ENCODE measurements at places on chromosomes 1 and 21.

GRCh38 chr1:233520261-233521191 lies 93.4 kb upstream of the KCNK1 start:
- DNase-seq = no peak

- no peak for DNase-seq
Observed at GRCh38 chr1:115013792-115014191, 15.8 kb upstream of the TSHB start.

- peak; percentile 26 for DNase-seq
Observed at GRCh38 chr1:248872752-248873408, 14.0 kb upstream of the ZNF692 start.

- DNase-seq = no peak
Observed at GRCh38 chr1:174131032-174131638, 28.2 kb upstream of the RABGAP1L start.

GRCh38 chr1:178966312-178966711 lies 59.4 kb upstream of the FAM20B start:
- no peak for DNase-seq

DNA sequence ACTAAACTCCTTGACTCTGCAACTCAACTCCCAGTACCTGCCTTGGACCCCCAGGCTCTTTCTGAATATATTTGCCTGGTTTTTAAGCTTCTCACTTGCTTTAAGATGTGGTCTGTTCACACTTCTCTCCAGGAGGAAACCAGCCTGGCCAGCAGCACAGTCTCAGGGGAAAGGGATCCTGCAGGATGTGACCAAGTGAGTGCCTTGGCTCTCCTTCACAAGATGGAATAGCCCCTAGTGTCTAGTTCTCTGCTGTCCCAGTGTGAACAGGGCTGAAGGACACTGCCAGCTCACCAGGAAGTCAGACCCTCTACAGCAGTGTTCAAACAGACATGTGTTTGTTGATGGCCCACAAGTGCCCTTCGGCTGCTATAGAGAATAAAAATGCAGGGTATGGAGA lies 32.9 kb downstream of the CD244 start:
- DNase-seq = no peak

- no peak for DNase-seq
Observed at GRCh38 chr1:197955486-197956394, 38.6 kb downstream of the LHX9 start.

- DNase-seq = no peak
Observed at GRCh38 chr1:181216591-181216994, 128.1 kb downstream of the IER5 start.

GRCh38 chr1:244291236-244292201 lies 160.2 kb downstream of the ADSS2 start:
- DNase-seq = no peak

GRCh38 chr1:64909031-64909430 lies 57.3 kb downstream of the JAK1 start:
- DNase-seq = no peak

- no peak for DNase-seq
Observed at GRCh38 chr1:93257889-93258288, 77.4 kb downstream of the CCDC18 start.

DNA sequence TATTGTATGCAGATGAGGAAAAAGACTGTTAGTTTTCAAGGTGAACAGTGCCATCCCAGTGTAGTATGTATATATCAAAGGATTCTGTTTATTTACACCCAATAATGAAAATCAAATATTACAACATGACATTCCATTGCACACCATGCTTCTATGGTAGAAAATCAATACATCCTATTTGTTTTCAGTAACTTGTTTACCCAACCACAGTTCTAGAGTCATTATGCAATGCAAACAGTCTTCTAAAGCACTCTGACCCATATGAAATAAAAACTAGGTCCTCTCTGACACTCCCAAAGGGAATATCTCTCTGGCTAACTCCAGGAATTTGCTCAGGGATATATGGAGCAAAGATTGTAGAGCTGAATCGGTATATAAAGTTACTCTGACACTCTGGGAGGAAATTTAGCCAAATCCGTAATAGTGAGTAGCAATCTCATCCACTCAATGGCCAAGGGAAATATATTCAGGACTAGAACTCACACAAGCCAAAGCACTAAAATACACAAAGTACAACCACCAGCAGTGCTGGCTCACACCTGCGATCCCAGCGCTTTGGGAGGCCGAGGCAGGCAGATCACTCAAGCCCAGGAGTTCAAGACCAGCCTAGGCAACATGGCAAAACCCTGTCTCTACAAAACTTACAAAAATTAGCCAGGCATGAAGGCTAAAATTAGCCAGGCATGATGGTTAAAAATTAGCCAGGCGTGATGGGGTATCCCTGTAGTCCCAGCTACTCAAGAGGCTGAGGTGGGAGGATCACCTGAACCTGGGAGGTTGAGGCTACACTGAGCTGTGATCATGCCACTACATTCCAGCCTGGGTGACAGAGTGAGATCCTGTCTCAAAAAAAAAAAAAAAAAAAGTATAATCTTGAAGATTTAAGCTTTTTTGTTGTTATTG lies 75.2 kb downstream of the RERE start:
- no peak for DNase-seq

GRCh38 chr21:42121794-42122193 lies 50.7 kb downstream of the UMODL1 start:
- no peak for DNase-seq

GRCh38 chr1:24113641-24114033 lies 1.7 kb upstream of the MYOM3 start:
- DNase-seq = no peak

DNA sequence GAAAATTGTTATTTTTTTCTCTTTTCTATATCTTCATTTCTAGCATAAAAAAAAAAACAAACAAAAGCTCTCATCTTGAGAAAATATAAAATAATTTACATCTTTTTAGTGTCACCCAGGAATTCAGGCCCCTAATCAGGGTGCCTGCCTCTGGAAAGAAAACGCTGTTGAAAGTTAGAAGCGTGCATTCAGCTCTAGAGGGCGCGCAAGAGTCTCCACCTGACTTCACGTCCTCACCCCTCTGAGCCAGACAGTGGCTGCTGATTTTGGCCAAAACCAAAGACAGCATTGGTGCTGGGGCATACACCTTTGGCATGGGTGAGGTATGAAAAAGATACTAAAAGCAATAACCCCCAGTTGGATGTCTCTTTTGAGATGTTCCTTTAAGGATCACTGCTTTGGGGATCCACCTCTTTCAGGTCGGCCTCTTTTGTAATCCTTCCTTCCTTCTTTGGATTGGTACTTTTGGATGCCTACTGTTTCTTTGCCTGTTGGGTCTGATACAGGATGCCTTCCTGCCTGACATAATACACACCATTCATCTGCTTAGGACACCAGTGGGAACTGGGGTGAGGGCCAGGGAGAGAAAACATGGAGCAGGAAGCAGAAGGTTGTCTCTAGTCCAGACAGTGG lies 77.6 kb upstream of the CHRM3 start:
- no peak for DNase-seq

GRCh38 chr1:165697491-165697880 lies 876 bp downstream of the ALDH9A1 start:
- no peak for DNase-seq

DNA sequence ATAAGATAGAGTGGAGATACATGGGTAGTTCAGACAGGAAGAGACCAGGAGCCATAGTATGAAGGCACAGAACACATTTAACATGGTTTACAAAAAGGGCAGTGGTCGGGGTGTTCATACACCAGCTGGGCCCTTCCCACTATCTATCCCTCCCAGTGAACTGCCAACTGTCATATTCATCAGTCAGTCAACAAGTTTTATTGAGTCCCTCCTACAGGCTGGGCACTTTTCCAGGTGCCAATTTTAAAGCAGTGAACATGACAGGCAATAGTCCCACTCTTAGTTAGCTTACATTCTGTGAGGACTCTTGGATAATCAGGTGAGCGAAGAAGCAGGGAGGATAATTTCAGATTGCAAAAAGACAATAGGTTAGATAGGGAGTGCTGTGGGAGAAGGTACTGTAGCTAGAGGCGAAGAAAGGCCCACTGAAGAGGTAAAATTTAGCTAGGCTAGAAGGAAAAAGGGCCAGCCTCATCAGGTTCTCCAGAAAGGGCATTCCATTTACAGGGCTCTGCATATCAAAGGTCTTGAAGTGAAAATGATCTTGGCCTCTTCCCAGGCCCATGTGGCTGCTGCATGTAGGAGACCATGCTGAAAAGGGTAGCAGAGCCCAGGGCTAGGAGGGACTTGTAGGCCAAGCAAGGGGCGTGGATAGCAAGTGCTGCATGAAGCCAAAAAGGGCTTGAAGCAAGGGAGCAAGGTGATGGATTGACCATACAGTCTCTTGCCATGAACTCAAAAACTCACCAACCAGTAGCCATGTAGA lies 274.7 kb upstream of the SNX7 start:
- DNase-seq = no peak

DNA sequence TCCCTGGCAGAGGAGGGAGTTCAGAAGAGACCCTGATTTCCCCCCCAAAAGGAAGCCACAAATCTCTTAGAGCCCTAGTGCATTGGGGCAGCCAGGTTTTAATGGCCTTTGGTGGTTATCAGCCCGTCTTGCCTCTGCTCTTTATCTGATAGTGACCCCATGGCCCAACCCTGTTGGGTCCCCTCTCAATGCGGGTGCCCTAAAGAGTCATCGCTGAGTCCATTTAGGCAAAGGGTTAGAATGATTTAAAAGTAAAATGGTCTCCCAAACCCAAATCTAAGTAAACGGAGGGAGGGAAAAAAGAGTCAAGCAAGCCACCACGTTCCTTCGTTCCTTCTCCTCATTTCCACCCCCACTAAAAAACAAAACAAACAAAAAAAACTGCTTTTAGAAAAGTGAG lies 164.0 kb downstream of the RUNX1 start:
- DNase-seq = no peak

- no peak for DNase-seq
Observed at GRCh38 chr1:98940069-98940721, 64.5 kb downstream of the PLPPR5 start.

DNA sequence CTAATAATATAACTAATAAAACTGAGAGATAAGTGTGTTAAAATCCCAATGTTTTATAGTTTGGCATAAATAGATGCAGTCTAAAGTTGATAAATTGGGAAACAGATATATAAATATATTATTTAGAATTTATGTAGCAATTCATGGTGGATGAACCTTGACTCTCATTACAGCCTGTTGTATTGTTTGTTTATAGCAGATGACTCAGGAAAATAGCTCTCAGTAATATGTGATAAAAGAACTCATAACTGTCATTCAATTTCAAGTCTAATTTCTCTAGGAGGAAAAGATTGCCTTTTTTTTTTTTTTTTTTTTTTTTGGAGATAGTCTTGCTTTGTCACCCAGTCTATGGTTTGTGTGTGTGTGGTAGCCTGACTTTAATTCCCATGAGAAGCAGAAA lies 603.2 kb upstream of the PKN2 start:
- no peak for DNase-seq

DNA sequence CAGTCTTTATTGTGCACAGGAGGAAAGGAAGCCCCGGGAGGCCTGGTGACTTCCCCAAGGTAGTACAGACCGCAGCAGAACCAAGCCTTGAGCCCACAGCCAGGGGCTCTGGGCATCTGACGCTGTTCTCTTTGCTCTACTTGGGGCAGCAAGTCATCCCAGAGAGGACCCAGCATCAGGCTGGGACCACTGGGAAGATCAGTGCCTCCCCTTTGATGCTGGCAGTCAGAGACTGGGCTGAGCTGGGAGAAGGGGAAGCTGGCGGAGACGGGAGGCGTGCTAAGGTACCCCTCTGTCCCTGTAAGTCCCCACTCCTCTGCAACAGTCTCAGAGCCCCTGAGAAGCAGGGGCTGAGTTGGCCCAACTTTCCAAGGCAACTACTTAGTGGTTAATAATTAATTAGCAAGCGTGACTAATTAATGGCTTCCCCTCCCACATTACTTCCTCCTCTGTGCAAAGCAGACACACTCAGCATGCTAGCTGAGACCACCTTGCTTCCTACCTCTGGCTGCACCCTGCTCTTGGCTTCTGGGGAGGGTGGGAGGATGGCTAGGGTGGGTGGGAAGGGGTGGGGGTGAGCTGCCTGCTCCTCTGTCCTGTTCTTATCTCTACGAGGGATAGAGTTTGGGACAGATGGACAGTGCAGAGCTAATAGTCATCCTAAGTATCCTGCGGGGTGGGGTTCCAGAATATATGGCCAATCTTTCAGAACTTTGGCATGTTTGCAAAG lies 1.3 kb downstream of the INAVA start:
- no peak for DNase-seq

DNA sequence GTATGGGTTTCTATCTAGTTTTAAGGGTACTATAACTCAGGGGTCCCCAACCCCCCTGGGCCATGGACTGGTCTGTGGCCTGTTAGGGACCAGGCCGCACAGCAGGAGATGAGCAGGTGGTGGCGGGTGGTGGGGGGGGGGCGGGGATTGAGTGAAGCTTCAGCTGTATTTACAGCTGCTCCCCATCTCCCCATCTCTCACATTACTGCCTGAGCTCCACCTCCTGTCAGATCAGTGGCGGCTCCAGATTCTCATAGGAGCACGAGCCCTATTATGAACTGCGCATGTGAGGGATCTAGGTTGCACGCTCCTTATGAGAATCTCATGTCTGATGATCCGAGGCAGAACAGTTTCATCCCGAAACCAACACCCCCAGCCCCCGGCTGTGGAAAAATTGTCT lies 95.1 kb upstream of the SLC45A1 start:
- no peak for DNase-seq

- no peak for DNase-seq
Observed at GRCh38 chr1:165696625-165697100, 1.7 kb downstream of the ALDH9A1 start.

GRCh38 chr1:163049296-163049695 lies 19.9 kb upstream of the RGS4 start:
- no peak for DNase-seq

- no peak for DNase-seq
Observed at GRCh38 chr1:30753118-30753517, 4.5 kb downstream of the LAPTM5 start.

- peak; percentile 30 for DNase-seq
Observed at GRCh38 chr1:28208818-28209441, 23.9 kb downstream of the DNAJC8 start.

DNA sequence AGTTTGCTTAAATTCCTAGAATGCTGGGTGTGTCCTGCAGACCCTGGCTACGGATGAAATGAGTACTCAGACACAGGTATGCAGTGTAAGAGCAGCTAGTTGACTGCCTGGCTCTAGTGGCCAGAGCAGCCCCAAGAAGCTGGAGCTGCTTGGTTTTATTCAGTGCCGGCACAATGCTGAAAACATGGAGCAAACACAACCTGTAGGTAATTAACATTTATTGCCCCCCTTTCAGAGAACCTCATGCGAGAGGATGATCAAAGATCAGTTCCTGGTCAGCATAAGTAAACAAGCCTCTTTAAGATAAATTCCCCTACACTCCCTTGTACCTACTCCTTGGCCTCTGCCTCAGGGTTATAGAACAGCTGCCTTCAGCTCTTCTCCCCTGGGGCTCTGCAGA lies 43.2 kb downstream of the MRPS6 start:
- no peak for DNase-seq

All from activated T-helper 9 cell treated with anti-CD3 and anti-CD28 coated beads, Interleukin-2, amount 50 U/mL, for 16 hours (primary cell).